ENCODE measurements at places on chromosomes 2 and 18. TPM values are rescaled to one million over a fixed set of nuclear protein-coding genes. Genes with fewer than 3 reads are reported as not detected.

- no peak for DNase-seq
These were observed 79.3 kb upstream of the ASAP2 start for GRCh38 chr2:9127316-9127715.

DNA sequence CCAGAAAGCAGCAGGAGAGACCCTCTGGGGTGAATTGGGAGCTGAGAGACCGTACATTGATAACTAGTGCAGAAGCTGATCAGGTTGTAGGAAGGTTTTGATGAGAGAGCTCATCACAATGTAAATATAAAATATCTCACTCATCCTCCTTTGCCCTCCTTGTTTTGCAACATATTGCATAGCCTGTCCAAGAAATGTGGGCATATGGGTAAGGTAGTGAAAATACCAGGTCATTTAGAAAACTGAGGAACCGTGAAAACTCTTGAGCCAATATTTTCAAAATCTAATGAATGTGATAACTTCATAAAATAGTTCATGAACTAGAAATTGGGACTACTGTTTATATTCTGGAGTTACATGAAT is 31.4 kb downstream of the C18orf54 start:
- no peak for DNase-seq

GRCh38 chr2:39696838-39697237 is 31.1 kb downstream of the TMEM178A start:
- peak; percentile 53 for DNase-seq

DNA sequence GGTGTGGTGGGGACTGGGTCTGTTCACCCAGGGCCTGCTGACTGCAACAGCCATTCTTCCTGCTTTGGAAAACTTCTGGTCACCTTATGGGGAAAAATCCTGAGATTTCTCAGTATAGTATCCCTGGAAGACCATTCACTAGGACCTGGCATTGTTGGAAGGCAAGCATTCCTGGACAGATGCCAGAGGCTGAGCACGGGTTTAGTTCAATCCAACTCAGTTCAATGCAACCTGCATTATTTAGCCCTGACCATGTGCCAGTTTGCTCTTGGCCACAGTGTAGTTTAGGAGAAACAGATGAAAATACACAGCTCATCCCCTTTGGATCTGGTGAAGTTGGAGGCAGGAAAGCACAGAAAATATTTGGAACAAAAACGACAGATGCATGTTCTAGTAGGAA is 95.9 kb downstream of the LPIN1 start:
- DNase-seq: no peak

GRCh38 chr2:146985753-146986152 is 859.1 kb upstream of the ACVR2A start:
- no peak for DNase-seq

DNA sequence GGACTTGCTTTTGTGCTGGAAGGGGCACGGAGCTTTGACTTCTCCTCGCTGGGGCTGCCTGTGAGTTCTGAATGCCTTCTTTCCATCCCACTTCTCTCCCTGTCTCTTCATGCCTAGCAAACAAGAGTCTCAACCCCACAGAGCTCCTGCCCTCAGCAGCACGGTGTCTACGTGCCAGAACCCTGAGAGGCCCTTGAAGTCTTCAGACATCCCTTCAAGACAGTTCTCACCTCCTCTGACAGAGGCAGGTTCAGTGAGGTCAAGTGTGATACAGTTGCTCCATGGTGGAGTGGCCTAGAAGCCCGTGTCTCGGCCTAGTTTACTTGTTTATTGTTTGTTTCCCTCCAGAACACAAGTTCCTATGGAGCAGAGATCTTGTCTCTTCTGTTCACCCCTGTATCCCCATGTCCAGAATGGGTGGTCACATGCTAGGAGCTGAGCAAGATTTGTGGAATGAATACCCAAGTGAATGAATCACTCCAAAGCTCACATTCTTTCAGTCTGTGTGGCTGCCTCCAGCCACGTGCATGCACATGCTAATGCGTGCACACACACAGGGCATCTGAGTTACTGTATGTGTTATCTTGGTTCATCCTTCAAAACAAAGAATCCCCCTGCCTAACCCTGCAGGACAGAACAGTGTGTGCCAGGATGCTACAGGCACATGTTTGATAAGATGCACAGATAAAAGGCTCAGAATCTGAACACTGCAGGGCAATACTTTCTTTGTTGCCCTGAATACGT is 391.6 kb downstream of the NBAS start:
- peak; percentile 23 for DNase-seq

DNA sequence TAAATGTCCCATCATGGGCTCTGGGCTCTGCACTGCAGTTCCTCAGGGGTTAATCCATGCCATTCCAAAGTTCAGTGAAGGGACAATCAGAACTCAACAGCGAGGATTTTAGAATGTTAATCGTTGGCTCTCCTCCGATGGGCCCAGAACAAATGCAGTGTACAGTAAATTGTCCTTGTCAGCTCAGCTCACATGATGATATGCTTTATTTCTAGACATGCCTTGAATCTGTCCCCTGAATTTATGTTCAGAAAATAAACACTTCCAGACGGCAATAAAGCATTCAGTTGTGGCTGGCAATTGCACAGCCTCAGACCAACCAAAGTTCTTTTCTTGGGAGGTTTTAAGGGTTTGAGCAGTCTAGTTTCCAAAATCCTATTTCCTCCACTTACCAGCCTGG is 981.2 kb downstream of the BCL11A start:
- no peak for DNase-seq

DNA sequence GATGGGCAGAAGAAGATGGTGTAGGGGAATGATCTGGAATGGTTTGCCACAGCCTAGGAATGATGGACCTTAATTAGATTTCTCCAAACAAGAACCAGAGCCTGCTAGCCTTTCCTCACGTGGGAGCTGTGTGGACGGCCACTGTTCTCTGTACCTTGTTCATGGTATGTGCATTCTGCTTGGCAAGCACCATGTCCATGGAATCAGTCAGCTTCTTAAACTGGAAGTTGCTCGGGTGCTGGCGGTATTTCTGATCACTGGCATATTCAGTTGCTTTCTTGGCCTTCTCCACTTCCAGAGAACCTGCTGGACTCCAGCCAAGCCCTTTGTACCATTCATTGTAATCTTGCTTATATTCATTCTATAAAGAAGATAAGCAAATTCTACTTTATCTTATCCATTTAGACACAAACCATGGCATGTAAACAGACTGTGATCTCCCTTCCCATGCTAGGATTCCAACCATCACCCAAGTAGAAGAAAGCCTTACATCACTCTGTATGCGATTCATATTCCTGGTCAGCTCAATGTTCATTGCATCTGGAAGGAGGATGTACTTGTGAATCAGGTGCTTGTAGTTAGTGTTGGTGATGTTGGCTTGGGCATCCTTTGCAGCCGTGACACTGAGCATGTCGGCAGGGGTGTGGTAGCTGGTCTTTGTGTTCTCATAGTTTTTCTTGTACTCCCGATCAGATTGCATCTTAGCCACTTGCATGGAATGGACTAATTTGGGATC is 78.4 kb downstream of the NEB start:
- no peak for DNase-seq

- no peak for DNase-seq
These were observed 364.4 kb downstream of the RND3 start for GRCh38 chr2:150122871-150123613.

GRCh38 chr2:7452110-7452876 is 535.1 kb downstream of the RNF144A start:
- DNase-seq: no peak

DNA sequence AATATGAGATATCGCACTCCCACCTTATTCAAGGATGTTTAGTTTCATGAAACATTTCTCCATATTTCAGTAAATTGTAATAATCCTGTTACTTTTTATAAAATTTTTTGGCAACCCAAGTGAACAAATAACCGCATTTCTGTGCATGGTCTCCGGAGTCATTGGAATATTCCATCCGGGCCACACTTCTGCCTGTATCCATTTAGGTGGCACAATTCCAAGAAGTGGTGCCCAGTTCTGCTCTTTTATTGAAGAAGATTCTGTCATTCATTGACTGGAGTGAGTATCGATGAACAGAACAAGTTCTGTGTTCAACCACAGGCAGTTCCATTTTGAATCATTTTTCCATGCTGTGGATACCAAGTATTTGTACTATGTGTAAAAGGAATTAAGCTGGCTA is 26.6 kb upstream of the ICOS start:
- no peak for DNase-seq

DNA sequence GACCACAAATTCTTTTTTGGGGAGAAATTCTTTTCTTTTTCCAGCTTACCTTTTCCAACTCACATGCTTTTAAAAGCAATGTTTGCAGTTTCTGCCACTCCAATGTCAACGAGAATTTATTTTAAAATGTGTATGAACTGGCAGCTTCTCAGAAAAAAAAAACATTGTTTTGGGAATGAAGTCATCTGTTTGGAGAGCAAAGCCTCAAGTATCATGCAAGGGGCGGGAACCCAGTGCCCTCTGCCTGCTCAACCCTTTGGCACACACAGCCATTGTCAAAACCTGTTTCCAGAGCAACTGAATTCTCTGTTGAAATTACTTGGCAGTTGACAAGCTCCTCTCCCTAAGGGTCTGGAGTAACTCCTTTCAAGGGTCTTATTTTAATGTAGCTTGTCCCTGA is 128.5 kb downstream of the QPCT start:
- DNase-seq: peak; percentile 85

- DNase-seq: no peak
These were observed 98.5 kb downstream of the ATP9B start for GRCh38 chr18:79167526-79168190.

DNA sequence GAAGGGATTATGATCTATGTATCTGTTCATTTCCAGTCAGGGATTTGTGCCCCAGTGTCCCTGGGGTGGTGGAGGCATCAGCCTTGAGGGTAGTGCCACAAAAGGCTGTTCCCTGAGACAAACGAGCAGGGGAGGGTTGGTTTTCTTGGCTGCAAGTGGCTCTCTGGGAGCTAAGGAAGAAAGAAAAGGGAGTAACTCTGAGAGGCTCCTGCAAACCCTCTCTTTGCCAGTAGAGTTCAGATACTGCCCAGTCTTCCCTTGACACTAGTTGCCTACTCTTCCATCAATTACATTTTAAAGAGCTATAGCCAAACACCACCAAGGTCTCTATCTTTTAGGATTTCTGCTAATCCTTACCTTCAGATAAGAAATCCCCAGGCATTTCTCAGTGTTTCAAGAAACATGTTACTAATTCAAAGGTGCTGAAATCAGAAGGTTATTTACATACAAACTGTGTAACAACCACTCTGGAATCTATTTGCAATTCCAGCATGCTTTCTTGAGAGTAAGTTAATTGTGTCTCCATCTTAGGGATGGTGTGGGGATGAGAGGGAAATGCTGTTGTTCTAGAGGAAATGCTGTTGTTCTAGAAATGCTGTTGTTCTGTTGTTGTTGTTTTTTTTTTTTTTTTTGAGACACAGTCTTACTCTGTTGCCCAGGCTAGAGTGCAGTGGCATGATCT is 18.7 kb upstream of the KCTD1 start:
- no peak for DNase-seq

- no peak for DNase-seq
These were observed 321.1 kb downstream of the SATB2 start for GRCh38 chr2:199136681-199137080.

DNA sequence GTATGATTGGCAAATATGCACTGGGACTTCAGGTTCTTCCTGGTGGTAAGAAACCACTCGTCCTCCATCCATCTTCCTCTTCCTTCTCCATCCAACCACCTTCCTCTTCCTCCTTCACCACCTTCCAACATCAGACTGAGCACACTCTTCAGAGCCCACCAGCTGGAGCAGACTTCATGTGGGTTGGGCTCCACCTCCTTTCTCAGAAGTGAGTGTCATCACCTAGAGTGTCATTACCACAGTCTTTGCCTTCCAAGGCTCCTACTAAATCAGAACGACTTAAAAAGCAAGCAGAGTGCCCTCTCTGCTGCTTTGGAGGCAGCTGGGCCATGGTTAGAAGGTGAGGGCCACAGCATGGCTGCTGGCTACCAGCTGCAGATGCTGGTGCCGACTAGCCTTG is 171.6 kb downstream of the SH3RF3 start:
- no peak for DNase-seq

GRCh38 chr2:238892796-238893195 is 44.9 kb downstream of the TWIST2 start:
- no peak for DNase-seq

DNA sequence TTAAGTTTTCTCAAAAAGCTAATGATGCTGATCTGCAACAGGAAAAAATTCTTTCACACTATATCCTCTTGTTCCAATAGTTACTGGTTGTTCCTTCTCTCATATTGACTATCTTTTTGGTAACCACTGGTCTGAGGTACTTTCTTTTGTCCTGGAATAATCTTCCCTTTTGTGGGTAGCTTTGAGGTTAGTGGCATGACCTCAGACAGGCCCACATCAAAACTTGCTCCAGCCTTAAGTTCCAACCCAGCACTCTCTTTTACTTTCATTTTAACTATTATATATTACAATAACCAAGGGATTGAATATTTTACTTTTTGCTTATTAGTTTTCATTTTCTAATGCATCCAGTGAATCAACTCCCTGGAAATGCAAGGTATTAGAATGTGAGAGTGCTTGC is 9.5 kb downstream of the REG1A start:
- no peak for DNase-seq

- peak; percentile 61 for DNase-seq
These were observed 11.6 kb downstream of the VAPA start for GRCh38 chr18:9925369-9925768.

DNA sequence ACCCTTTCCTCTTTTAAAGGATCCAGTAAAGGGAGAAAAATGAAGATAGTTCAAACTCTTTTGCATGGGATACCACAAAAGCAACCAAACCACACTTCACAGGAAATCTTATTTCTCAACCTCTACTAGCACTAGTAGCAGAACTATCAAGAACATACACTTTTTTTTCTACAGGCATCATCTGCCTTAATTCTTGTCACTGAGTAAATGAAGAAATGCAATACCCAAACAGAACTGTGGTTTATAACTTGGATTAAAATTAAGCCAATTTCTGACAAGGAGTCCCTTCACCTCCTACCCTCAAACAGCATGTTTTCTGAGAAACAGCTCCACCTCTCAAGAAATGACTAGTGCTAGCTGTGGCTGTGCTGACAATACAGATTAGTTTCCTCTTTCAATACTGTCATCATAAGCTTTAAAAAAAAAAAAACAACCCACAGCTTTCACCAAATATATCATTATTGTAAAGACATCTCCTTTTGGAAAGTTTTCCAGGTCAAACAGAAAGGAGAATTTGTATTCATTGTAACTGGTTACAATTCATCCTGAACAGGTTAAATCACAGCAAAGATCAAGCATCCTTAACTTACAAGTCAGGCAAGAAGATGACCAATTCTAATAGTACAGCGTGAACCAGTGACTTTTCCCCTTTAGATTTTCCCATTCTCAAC is 44.4 kb downstream of the PTPN2 start:
- DNase-seq: peak; percentile 8

- DNase-seq: no peak
These were observed 6.9 kb downstream of the ZNF24 start for GRCh38 chr18:35337286-35337685.

GRCh38 chr2:69755862-69756467 is 14.0 kb downstream of the ANXA4 start:
- DNase-seq: no peak

GRCh38 chr18:28189400-28190239 is 12.7 kb upstream of the CDH2 start:
- DNase-seq: peak; percentile 76

The SLC30A3 gene
- total RNA-seq: 16.9 TPM

The FOXI3 gene
- not detected for total RNA-seq

The WDR75 gene
- total RNA-seq: 44.4 TPM

The SPDYA gene
- 0.20 TPM for total RNA-seq

The SPC25 gene
- 2.8 TPM for total RNA-seq

The LINC00305 gene
- total RNA-seq: 0.20 TPM

The CIB4 gene
- not detected for total RNA-seq

The OTOS gene
- total RNA-seq: not detected

The EIF4E2 gene
- 97.6 TPM for total RNA-seq

The LCLAT1 gene
- 7.1 TPM for total RNA-seq

The TUBB8B gene
- total RNA-seq: not detected

The PASK gene
- total RNA-seq: 8.7 TPM

The CREG2 gene
- total RNA-seq: not detected

The MOB1A gene
- 84.3 TPM for total RNA-seq
